NCI-H510A treated with DMSO at 0.1 percent for 48 hours (cell line): ENCODE measurements at places on chromosomes 6 and 20.

- no peak for DNase-seq
Observed at GRCh38 chr6:6539036-6539435, 49.5 kb upstream of the LY86 start.

DNA sequence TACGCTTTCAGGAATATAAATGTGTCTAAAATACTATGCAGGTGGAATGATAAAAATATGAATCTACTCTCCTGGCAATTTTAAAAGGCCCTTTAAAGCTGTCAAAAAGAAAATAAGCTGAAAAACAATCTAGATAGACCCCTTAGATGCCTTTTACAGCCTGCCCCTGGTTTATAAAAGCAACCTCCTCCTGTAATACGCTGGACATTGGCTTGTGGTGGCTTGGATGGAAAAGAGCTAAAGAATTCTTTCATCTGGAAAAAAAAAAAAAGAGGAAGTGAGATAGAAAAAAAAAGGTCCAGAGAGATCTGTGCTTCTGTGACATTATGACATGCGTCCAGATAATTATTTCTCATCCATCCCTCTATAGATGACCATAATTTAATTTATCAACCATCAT is 115.9 kb upstream of the NRSN1 start:
- DNase-seq = no peak

- no peak for DNase-seq
Observed at GRCh38 chr20:35917077-35917476, 37.2 kb downstream of the SCAND1 start.

- no peak for DNase-seq
Observed at GRCh38 chr6:12955956-12956355, 239.4 kb downstream of the PHACTR1 start.

DNA sequence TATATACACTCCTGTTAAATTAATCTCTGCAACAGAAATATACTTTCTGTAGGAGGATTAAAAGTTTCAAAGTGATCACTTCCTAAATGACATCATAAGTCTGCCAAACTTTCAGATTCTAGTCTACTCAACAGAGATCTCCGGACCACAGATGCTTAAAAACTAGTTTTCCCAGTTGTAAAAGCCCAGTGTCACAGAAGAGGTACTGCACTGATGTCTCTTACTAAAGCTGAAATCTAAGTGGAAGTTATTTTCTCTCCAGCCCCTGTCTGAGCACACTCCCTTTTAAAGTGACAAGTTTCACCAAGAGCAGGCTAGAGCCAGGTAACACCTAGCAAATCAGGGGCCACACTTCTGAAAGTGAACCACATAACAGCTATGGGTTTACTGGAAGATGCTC is 71.6 kb upstream of the DST start:
- no peak for DNase-seq

DNA sequence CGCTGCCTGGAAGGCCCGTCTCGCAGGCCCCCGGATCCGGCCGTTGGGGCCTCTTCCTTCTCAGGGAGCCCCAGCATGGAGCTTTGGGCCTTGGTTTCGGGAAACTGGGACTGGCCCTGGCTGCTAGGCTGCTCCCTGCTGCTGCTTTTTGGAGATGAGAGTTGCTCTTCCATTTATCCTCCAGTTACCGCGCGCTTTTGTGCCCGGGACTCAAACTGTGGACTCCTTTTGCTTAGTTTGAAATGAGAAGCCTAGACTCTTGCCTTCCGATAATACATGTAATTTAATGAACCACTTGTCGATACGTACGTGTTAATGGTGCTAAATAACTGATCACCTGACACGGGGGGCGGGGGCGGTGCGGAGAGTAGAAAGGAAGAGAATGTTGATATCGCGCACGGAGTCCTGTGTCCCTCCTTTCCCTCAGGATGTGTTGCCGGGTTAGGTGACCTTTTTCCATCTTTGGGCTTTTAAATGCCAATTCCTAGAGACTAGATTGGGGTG is 968 bp downstream of the PHF3 start:
- peak; percentile 54 for DNase-seq

GRCh38 chr6:137866200-137866913 is 702 bp upstream of the TNFAIP3 start:
- no peak for DNase-seq

DNA sequence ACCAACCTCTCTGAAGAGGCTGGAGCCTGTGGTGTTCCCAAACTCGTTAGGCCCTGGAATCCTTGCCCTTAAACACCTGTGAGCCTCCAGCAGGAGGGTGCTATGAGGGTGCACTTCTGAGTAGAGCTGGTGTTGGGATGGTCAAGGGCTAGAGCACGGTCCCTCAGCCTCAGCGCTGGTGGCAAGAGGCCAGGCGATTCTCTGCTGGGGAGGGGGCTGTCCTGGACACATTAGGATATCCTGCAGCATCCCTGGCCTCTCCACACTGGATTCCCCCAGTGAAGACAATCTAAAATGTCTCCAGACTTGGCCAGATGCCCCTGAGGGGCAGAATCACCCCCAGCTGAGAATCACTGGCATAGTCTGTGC is 157.8 kb downstream of the SYCP2 start:
- no peak for DNase-seq

GRCh38 chr20:17500271-17500670 is 30.9 kb downstream of the BFSP1 start:
- no peak for DNase-seq

DNA sequence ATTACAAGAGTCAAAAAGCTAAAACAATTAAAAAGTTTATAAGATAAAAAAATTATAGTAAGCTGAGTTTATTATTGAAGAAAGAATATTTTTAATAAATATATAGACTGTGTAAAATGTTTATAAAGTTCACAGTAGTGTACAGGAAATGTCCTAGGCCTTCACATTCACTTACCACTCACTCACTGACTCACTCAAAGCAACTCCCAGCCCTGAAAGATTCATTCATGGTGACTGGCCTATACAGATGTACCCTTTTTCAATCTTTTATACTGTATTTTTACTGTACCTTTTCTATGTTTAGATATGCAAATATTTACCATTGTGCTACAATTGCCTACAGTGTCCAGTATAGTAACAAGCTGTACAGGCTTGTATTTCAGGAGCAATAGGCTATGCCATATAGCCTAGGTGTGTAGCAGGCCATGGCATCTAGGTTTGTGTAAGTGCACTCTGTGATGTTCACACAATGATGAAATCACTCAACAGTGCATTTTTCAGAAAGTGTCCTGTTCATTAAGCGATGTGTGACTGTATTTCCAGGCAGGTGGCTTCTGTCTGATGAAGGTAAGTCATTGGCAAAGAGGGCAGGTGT is 130.2 kb downstream of the BTBD3 start:
- DNase-seq = peak; percentile 47

DNA sequence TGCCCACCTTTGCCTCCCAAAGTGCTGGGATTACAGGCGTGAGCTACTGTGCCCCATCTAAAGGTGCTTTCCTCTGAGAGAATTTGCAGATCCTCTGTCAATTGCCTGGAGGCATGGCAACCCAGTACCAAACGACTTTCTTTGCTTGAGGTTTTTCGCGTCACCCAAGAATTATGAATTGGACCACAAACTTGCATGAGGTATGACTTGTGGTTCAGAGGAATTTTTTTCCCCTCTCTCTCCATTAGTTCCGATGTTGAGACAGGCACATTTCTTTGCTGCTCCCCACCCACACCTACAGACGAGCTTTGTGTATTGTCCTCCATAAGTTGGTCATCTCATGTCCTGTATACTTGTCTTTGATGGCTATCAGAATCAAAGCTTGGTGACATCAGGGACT is 11.8 kb upstream of the SCAF8 start:
- no peak for DNase-seq

- DNase-seq = peak; percentile 96
Observed at GRCh38 chr6:31680226-31681134, at the start of gene LY6G5C. Gene LY6G5C, minus strand, starts transcription at chr6:31681067. Its CDS starts 694 bp downstream, at chr6:31680373.

DNA sequence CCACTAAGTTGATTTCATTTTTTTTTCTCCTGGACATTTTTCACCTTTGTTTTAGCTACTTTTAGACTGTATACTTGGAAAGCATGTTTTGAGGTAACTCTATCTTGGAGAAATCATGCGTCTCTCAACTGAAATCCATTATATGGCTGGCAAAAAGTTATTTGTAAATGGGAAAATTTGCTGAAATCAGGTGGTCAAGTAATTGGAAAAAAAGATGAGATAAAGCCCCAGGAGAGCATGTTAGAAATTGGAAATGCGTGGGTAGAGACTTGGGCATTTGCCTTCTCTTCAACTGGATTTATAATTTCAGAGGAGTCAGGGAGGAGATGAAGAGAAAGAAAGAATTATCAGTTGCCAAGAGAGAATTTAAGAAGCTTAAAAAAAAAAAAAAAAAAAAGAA is 217.1 kb upstream of the MAP3K7 start:
- DNase-seq = no peak

DNA sequence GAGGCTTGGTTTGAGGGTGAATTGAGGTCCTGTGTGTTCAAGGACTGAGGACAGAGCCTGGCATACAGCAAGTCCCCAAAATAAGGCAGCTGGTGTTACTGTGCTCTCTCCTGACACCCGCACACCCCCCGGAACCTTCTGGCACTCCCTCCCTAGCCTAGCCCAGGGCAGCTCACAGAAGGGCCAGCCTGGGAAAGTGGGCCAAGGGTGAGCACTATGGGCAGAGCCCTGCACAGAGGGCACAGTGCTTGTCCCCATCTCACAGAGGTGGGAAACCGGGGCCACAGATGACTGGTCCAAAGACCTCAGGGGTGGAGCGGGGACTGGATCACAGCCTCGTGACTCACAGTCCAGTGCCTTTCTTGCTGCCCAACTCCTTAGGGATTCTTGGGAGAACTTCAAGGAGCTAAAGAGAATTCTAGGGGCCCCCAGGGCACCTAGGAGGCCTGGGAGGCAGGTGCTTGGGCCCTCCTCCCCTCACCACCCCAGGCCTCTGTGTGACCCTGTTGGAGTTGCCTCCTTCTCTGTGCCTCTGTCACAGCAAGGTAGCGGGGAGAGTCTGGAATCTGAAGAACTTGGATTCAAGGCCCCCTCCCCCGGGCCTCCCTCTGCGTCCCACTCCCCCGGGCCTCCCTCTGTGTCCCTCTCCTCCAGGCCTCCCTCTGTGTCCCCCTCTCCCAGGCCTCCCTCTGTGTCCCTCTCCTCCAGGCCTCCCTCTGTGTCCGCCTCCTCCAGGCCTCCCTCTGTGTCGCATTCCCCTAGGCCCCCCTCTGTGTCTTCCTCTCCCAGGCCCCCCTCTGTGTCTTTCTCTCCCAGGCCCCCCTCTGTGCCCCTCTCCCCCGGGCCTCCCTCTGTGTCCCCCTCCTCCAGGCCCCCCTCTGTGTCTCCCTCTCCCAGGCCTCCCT is 13.5 kb downstream of the DLGAP4 start:
- no peak for DNase-seq

DNA sequence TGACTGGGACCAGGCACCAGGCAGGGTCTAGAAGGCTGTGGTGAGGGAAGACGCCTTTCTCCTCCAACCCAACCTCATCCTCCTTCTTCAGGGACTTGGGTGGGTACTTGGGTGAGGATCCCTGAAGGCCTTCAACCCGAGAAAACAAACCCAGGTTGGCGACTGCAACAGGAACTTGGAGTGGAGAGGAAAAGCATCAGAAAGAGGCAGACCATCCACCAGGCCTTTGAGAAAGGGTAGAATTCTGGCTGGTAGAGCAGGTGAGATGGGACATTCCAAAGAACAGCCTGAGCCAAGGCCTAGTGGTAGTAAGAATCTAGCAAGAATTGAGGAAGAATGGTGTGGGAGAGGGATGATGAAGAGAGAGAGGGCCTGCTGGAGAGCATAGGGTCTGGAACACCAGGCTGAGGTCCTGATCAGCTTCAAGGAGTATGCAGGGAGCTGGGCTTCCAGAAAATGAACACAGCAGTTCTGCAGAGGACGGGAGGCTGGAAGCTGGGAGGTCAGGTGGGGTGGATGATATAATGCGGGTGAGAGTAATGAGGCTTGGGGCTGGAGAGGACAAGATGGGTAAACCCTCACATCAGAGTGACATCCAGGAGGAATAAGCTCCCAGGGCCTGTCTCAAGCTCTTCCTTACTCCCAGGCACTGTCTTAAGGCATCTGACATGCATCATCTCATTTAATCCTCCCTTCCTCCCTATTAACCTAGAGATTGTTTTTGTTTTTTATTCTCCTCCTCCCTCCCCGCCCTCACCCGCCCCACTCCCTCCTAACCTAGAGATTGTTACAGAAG is 45.2 kb upstream of the TTPAL start:
- DNase-seq = no peak
